ENCODE measurements at places on chromosomes 7 and 10.
A peak's percentile ranks its signal among the peaks of the same experiment; 100 is the strongest.

- no peak for DNase-seq
Observed at GRCh38 chr10:71603150-71603549, 116.4 kb downstream of the C10orf105 start.

- DNase-seq, result no peak
Observed at GRCh38 chr7:107728276-107728675, 15.7 kb upstream of the CBLL1 start.

GRCh38 chr7:73912223-73912622 is 51.3 kb downstream of the TMEM270 start:
- no peak for DNase-seq

DNA sequence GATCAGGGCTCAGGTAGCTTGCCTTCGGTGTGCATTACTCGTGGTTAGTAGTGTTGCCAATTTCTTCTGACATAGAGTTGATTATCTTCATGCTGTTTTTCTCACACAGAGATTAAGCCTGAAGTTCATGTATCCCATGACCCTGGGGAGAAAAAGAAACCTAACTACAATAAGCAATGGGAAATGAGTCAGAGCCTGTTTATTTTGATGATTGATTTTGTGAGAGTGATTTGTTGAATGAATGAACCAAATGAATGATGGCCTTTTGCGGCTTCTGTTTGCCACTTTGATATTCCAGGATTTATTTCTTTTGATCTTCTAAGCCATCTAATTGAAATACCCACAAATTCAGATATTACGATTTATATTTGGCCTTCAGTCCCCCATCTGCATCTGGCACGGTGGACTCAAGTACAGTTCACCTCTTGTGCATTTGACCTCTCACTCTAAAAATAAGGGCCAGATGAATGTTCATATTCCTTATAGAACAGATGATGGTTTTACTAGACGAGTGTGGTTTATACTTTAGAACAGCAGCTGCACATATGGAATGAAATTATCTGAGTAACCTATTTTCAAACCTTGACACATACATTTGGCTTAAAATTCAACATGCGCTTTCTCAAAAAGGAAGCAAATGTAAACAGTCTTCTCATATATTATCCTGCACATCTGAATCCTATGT is 110.7 kb downstream of the PLCE1 start:
- no peak for DNase-seq

DNA sequence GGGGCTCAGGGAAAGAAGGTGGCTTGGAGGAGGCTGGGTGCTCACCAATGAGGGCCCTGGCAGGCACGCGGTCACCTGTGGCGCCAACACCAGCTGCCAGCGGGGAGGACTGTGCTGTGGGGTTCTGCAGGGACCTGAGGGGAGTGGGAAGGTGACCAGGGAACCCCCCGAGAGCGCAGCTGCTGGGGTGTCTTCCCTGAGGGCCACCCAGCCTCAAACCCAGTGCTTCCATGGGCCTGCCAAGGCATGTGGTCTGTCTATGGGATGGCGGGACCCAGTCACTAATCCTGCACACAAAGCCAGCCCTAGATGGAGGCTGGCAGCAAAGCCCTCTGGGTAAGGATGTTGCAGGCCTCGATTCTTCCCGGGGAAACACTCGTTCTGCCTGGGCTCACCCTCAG is 117.1 kb downstream of the EBF3 start:
- DNase-seq, result no peak

- DNase-seq, result no peak
Observed at GRCh38 chr10:31982111-31982510, 53.5 kb upstream of the ARHGAP12 start.

- no peak for DNase-seq
Observed at GRCh38 chr10:53052521-53053164, 280.1 kb upstream of the MBL2 start.

GRCh38 chr10:58404001-58404400 is 18.8 kb downstream of the TFAM start:
- no peak for DNase-seq

GRCh38 chr7:134473861-134474291 is 15.0 kb upstream of the AKR1B1 start:
- no peak for DNase-seq

DNA sequence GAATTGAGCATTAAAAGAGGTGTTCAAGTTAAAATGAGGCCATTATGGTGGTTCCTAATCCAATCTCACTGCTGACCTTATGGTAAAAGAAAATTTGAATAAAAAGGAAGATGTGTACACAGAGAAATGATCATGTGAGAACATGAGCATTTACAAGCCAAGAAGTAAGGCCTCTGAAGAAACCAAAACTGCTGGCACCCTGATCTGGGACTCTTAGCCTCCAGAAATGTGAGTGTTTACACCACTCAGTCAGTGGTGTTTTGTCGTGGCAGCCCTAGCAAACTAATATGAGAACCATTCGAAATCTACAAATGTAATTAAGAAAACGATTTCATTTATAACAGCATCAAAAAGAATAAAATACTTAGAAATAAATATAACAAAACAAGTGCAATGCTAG is 6.8 kb upstream of the PLXDC2 start:
- no peak for DNase-seq

DNA sequence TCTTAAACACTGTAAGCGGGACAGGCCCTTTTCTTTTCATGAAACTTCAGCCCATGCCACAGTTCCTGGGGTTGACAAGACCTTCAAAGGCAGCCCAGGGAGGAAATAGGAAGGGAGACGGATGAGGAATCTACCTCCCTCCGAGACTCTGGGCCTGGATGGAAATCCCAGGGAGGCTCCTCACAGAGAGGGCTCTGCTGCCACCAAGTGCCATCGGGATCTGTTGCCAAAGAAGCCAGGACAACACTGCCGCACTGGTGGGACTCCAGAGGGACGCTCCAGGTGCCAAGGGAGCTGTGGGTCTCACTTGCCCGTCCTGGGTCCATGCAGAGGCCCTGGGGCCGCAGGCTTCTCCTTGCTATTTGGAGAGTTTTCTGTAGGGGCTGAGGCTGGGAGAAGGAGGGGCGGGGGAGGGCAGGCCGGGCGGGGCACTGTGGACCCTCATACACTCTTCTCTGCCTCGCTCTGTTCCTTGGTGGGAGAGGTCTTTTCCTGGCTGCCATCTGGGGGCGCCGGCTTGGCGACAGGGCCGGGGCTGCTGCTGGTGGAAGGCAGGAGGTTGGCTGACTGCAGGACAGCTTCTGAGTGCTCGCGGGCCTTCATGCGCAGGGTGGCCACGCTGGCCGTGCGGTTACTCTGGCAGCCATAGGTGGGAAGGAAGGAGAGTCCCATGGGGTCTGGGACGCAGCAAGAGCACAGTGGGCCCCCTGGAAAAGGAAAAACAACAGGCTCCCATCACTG is 30.0 kb downstream of the DRGX start:
- DNase-seq, result no peak

GRCh38 chr10:69232736-69233480 is 12.8 kb downstream of the HKDC1 start:
- peak; percentile 15 for DNase-seq

Measured in effector CD4-positive, alpha-beta T cell (primary cell).